ENCODE measurements at places on chromosomes 6 and 20.

GRCh38 chr20:33051333-33051732, 2.4 kb upstream of the BPIFB3 start:
- no peak for DNase-seq

- no peak for DNase-seq
Measured at GRCh38 chr20:58461899-58462298, 53.3 kb downstream of the APCDD1L start.

DNA sequence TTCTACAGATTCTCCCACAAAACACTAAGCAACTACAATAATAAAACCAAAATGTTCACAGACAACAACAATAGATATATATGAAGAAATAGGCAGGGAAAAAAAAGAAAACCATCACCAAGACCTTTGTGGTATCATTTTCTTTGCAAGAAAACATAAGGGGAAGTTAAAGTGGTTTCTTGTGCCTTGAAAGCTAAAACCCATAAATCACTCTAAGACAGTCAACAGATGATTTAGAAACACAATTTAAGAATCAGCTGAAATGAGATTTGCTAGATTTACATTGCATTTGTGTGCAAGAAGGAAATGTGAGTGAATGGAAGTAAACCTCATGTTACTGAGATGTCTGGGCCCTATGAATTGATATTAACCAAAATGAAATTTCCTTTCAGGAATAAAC, 1265.4 kb upstream of the GJE1 start:
- DNase-seq = no peak

GRCh38 chr20:4949833-4950178, 51.5 kb downstream of the SLC23A2 start:
- no peak for DNase-seq

GRCh38 chr6:116476002-116476678, 15.0 kb downstream of the CALHM6 start:
- peak; percentile 71 for DNase-seq

DNA sequence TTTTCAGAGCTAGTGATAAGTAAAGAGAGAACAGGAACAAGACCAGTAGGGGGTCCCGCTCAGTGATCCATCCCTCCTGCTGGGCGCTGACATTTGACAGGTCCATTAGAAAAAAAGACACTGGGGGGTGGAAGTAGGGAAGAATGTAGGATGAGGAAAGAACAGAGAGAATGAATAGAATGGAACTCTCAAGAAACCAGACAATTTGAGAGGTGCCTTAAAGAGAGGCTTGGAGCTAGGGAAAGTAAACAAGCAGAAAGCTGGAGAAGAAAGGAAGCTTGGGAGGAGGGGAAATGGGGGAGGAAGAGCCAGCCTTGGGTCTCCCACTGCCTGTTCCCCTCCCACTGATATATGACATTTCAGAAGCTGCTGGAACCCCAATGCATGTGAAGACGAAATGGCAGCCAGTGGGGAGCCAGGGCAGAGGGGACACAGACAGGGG, 8.4 kb downstream of the GABBR1 start:
- DNase-seq = no peak

DNA sequence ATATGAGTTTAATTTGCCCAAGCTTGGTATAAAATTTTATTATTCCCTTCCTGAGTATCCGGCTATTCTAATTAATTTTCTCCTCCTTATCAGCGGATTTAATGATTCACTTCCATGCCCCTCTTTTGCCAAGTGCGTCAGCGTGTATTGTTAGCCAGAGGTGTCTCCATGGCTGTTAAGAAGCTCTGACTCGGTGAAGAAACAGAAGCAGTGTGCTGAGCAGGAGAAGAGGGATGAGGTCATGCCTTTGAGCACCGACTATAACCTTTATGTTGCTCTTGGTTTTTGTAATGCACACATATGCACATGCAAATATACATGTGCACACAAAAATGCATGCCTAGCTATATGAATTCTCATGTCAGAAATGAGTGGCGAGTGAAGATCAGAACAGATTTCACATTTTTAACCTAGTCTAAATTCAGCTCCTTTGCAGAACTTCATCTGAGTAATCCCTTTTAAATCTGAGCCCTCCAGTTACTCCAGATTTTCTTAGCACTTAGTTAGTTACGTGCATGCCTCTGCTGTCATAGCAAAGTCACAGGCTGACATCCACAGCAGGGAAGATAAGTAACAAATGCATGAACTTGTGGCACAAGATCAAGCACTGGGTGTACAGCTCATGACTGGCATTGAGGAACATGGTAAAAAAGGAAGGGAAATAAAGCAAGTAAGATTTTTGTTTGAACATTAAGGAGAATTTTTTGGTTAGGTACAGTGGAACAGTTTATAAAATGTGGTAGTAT, 24.3 kb downstream of the HTR1E start:
- DNase-seq = no peak

- no peak for DNase-seq
Measured at GRCh38 chr6:54698974-54699373, 147.6 kb upstream of the FAM83B start.

DNA sequence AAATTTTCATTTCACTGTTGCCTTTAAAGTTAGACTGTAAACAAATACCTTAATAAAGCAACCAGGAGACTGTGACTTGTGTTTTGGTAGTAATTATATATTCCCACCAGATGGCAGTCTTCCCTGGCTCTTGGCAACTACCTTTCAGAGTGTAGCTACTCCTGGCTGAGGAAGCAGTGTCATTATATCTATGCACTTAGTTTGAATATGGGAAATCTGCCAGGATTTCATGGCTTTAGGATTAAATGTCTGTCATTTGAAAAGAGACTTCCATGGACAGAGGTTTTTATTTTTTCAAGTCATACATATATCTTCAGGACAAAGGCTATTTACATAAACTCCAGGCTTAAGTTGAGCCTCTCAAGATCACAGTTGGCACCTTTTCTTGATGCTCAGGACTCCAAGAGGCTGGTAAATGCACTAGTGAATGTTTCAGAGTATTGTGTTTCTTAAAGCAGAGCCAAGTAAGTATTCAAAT, 160.1 kb downstream of the C6orf58 start:
- peak; percentile 47 for DNase-seq

- no peak for DNase-seq
Measured at GRCh38 chr6:169777896-169778295, 26.5 kb downstream of the ERMARD start.
